Smooth muscle cell of the brain vasculature (primary cell): ENCODE measurements at places on chromosomes 6 and 20.

DNA sequence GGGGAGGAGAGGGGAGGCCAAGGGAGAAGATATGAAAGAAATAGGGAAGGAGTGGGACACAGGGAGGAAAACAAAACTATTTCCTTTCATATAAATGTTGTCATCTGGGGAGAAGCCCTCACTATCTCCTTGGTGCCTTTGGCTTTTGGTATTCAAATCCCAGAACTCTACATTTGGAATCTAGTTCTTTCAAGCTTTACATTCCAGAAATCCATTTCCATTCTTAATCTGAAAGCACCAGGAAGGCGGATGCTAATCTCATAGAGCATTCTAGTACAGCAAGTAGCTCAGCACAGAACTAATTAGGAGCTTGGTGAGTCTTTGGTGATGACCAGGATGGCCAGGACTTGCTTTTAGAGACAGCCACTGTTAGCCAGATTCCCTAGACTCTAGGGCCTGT, 177.9 kb downstream of the KIF16B start:
- no peak for DNase-seq

DNA sequence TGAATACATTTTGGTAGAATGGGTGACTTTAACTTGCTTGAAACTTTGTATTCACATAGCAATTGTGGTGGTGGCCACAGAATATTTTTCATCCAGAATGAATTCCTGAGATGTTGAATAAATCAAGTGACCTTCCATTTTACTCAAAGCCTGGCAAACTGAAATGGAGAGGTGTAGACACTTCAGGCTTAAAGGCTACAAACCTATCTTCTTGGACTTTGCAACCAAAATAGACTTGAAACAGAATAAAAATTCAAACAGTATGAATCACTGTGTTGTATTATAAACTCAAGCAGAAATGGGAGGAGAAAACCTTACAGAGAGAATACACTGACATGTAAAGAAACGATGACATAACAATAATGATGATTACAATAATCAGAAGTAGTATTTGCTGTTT, 371.6 kb downstream of the BCKDHB start:
- DNase-seq: no peak

GRCh38 chr6:129774697-129775447, 64.9 kb upstream of the ARHGAP18 start:
- peak; percentile 74 for DNase-seq

DNA sequence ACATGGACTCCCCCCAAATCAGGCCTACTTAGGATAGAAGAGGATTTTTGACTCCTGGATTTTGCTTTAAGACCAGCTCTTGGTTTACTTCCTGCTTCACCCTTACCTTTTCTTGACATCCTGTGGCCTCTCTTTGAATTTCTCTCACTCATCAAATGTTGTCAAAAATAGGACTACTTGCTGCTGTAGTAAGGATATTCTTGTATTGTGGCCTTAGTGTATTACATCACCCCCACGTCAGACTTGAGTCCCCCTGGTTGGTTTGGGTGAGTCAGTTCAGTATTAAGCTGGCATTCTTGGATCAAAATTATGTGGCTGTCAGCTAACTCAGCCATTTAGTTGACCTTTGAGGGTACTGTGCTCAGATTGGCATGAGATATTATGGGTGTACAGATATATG, 1.1 kb downstream of the TPX2 start:
- no peak for DNase-seq

DNA sequence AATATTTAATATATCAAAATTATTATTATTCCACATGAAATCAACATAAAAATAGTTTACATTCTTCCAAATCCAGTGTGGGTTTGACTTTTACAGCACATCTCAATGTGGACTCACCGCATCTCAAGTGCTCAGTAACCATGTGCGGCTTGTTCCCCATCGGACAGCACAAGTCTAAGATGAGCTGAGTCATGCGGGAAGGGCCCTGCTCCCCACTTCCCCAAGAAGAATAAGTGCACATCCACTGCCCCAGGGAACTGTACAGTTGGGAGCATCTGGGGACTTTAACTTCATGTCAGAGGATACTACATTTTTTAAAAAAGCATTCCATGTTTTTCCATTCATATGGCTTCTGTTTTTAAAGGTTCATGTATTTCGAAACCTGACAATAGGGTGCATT, 325.6 kb downstream of the BTBD3 start:
- DNase-seq: no peak

GRCh38 chr20:63186528-63187316, 29.2 kb downstream of the YTHDF1 start:
- no peak for DNase-seq

- DNase-seq: no peak
These were observed 26.3 kb downstream of the SPDEF start for GRCh38 chr6:34529665-34530327.

- no peak for DNase-seq
These were observed 56.4 kb downstream of the FOXF2 start for GRCh38 chr6:1445650-1446330.

DNA sequence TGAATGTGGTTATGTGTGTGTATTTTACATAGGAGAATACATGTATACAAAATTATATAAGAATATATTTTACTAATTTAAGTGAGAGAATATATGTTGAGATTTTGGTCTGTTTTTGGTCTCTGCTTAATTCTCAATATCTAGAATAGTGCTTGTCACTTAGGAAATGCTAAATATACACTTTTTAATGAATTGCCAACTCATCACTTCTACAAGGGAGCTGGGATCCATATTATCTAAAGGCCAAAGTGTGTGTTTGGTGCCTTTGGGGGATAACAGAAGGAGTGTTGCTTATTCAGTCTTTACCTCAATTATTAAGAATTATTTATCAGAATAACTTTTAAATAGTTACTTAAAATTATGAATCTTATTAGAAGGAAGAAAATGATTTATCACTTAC, 1304.8 kb downstream of the HACE1 start:
- DNase-seq: no peak

DNA sequence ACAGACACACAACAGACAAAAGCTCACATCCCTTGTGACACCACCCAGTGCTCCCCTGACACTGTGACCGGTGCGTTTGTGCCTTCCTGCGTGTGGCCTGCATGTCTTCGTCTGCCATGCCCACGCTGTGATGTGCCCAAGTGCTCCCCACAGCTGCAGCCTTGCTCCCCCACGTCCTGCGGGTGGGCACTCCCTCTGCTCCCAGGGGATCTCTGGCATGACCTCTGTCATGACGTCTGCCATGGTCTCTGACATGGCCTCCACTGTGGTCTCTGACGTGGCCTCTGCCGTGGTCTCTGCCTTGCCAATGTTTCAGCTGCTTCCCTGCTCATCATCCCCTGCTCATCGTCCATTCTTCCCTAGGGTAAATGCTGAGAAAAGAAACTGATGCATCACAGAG, 200.9 kb downstream of the DLL1 start:
- no peak for DNase-seq

GRCh38 chr6:163366288-163366687, 48.2 kb upstream of the QKI start:
- DNase-seq: no peak

GRCh38 chr6:130713144-130713543, 114.1 kb upstream of the SMLR1 start:
- DNase-seq: no peak

- no peak for DNase-seq
These were observed 89.2 kb downstream of the RSPH3 start for GRCh38 chr6:158910484-158911440.

DNA sequence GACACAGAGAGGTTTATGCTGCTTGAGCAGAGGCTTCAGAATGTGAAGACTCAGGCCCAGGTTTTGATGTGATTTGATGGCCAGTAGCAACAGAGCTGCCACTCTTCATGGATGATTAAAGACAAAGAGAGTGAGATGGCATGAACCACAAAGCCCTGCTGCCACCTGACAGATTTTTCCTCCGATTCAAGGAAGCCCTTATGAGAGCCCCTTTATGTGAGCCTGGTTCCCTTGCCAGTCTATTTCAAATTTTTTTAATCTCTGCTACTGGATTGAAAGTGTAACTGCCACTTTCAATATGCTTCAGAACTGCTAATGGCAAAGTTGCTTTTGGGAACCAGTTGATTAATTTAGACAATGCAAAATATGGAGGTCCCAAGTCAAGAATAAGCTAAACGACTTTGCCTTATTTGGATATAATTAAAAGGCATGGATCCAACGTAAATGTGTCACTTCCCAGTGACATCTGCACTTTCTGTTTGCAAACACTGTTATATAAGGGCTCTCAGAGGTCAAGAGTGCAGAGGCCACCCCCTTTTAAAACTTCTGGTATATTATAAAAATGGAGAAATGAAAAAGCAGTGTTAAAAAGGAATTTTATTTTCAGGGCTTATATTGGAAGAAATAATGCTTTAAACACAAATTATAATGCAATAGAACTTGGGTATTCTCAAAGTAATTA, 238.9 kb upstream of the FLRT3 start:
- no peak for DNase-seq

DNA sequence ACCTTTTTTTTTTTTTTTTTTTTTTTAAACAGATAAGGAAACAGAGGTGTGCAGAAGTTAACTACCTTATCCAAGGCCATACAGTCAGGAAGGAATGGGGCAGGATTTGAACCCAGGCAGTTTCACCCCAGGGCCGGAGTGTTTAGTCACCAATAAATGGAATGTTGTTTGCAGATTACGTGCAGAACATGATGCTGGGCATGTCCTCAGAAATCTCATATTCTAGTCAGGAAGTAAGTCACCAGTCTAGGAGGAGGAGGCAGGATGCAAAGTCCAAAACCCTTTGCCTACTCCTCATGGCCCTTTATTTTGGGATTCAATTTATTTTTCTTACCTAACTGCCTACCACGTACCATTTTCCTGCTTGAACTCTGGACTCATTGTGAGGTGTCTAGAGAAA, 57.1 kb upstream of the LRRC1 start:
- no peak for DNase-seq

DNA sequence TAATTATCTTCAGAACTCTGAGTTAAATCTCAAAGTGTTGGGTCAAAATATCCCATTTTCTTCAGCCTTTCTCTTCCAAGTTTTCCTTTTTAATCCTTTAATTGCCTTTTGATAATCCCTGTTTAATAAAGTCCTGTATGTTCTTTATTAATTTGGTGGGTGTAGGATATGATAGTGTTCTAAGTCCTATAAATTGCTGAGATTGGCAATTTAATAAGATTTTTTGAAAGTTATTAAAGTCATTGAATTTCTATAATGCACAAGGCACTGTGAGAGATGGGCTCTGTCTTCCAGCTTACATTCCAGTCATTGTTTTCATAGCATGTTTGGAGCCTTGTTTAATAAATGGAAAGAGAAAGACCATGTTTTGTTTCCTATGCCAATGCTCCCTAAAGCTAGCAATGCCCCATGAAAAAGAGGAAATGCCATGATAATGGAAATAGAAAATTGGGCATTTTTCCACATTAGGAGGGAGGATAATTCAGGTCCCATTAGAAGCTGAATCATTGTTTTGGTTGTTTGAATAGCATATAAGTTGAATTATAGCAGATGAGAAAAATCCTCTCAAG, 404.8 kb downstream of the CD109 start:
- no peak for DNase-seq

GRCh38 chr20:5786930-5787795, 37.0 kb downstream of the SHLD1 start:
- peak; percentile 49 for DNase-seq

DNA sequence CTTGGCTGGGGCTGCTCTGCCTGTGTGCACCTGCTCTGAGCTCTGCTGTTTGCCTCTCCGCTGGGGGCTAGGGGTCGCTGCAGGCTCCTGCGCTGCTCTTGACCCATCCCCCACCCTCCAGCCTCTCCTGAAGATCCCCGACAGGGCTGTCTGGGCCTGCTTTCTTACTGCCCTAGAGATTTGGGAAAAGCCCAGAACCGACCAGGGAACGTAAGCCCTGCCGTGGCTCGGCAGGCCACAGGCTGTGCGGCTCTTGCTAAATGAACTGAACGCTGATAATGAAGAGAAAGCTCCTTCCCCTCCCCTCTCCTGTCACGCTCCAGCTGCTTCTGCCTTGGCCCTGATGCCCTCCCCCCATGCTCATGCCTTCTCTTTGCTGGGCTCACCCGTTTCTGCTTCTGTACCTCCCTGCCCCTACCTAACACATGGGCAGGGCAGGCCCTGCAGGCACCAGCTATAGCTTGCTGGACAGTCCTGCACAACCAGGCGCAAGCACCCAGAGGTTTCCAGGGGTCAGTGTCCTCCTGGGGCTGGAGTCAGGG, 32.0 kb upstream of the PCMTD2 start:
- no peak for DNase-seq

DNA sequence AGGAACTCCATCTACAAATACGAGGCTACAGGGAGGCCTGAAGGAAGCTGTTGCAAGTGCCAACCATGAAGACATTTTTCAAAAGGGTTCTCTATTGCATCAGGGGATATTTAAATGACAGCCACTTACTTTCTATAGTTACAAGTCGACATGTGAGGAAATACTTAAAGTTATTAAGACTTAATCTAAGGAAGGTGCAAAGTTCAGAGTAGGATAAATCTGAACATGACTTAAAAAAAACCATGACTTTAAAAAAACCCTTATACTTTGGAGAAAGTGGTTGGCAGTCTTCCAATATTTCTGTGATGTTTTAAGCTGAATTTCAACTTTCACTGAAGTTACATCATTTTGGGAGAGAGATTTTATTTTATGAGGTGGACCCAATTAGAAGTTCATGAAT, 56.3 kb upstream of the EMILIN3 start:
- DNase-seq: no peak

DNA sequence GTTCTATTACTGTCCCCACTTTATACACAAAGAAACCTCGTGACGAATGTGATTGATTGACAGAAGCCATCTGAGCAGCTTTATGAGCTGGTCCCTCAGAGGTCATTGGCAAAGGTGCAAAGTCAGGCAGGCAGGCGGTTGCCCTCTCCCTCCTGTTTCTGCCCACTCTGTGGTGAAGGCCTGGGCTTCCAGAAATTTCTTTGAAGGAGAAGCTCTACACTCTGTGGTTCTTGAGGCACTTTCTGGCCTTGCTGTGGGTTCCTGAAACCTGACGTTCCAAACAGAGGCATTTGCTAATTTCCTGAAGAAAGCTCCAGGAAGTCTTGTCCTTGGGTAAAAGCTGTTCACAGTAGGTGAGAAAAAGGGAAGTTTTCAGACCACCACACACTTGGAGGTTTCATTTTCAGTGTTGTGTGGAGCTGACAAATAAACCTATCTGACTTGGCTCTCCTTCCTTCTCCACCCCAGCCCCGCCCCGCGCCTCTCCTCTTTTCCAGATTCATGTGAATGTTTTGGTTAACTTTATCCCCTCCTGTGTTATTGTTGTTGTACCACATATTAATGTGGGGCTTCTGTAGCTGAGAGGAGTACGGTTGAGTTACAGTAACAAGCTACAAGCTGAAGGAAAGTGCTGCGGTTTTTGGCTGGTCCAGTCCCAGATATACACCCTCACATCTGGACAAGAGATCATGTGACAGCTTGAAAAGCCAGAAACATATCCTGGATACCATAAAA, 274.1 kb downstream of the CLIC5 start:
- DNase-seq: peak; percentile 29

- no peak for DNase-seq
These were observed 39.0 kb upstream of the CRISP1 start for GRCh38 chr6:49905296-49905695.

DNA sequence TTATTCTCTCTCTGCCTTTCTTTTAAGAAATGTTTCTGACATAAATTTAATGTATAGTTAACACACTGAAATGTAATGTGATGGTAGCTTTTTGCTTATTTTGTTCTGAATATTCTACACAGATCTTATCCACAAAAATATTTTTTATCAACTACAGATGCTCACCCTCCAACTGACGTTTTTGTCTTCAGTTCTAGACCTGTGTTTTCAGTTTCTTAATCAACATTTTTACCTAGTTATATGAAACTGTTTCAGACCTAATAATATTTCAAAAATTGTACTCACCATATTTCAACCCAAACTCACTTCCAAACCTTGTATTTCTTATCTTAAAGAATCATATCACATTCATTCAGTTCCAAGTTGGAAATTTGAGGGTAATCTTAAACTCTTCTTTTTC, 452.8 kb downstream of the RFPL4B start:
- DNase-seq: no peak

GRCh38 chr6:166313255-166314070, 5.3 kb upstream of the PRR18 start:
- no peak for DNase-seq
